Activated CD4-positive, alpha-beta T cell treated with anti-CD3 and anti-CD28 coated beads, Interleukin-2, amount 10 ng/mL, durations not matched to agents 7 days and 5 days (primary cell): ENCODE measurements at places on chromosomes 13 and 19. TPM values are rescaled to one million over a fixed set of nuclear protein-coding genes. Genes with fewer than 3 reads are reported as not detected.

The ZNF567 gene
- 10.8 TPM for total RNA-seq

DNA sequence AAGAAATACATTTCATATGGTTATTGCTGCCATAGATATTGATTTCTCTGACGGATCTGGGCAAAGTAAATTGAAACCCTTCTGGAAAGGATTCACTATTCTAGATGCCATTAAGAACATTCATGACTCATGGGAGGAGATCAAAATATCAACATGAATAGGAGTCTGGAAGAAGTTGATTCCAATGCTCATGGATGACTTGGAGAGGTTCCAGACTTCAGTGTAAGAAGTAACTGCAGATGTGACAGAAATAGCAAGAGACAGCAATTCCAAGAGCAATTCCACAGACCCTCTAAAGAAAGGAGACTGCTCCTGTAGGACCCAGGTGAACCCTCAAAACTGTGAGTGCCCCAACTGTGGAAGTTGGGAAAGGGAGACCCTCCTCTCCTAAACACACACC lies 30.9 kb upstream of the KCTD12 start:
- no peak overlapping the region for H3K4me3 ChIP-seq
- no peaks in the 10 kb centered on the region for H3K36me3 ChIP-seq
- H3K27ac ChIP-seq, result no peak overlapping the region

DNA sequence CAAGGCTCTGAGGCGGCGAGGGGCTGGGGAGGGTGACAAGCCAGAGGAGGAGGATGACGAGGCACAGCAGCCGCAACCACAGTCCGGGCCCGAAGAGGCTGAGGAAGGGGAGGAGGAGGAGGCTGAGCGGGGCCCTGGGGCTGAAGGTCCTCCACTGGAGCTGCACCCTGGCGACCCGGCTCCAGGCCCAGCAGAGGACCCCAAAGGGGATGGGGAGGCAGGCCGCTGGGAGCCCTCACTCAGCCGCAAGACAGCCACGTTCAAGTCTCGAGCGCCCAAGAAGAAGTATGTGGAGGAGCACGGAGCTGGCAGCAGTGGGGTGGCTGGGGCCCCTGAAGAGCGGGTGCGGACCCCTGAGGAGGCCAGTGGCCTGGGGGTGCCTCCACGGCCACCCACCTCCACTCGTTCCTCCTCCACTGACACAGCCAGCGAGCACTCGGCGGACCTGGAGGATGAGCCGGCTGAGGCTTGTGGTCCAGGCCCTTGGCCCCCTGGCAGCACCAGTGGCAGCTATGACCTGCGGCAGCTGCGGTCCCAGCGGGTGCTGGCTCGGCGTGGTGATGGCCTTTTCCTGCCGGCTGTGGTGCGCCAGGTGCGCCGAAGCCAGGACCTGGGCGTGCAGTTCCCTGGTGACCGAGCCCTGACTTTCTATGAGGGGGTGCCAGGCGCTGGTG lies 2.9 kb downstream of the CIC start:
- no peak for DNase-seq
- peak overlapping the region; percentile 99 for H3K27ac ChIP-seq
- H3K36me3 ChIP-seq, result peaks cover 29% of the 10 kb centered on the region
- H3K4me3 ChIP-seq, result no peak overlapping the region

DNA sequence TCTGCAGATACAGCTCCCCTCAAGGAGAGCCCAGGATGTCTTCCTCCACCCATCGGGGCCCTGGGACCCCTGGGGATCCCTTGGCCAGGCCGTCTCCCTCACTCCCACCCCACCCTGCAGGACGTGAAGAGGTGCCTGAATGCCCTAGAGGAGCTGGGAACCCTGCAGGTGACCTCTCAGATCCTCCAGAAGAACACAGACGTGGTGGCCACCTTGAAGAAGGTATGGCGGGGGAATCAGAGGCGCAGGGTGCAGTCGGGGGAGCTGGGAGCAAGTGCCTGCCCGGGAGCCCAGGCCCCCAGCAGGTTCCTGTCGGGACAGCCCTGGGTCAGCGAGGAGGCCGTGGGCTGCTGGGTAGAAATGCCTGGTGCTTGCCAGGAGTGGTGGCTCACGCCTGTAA lies 19.6 kb downstream of the PLIN4 start:
- no peak overlapping the region for H3K27ac ChIP-seq
- no peaks in the 10 kb centered on the region for H3K4me1 ChIP-seq
- DNase-seq, result no peak
- H3K4me3 ChIP-seq, result no peak overlapping the region

- no peaks in the 10 kb centered on the region for H3K4me1 ChIP-seq
- no peaks in the 10 kb centered on the region for H3K27me3 ChIP-seq
- H3K4me3 ChIP-seq, result no peak overlapping the region
- DNase-seq, result no peak
- no peak overlapping the region for H3K27ac ChIP-seq
Observed at GRCh38 chr13:79709471-79709870, 228.5 kb downstream of the NDFIP2 start.
